BJ (cell line): ENCODE measurements at places on chromosomes 11 and 22. TPM values are rescaled to one million over a fixed set of nuclear protein-coding genes. Genes with fewer than 3 reads are reported as not detected.

- DNase-seq, result no peak
Observed at GRCh38 chr11:102347462-102348370, 702 bp downstream of the BIRC2 start.

Gene IL10RA
- not detected in 2 replicates for polyA plus RNA-seq

Gene MS4A6E
- polyA plus RNA-seq, result not detected in 2 replicates

DNA sequence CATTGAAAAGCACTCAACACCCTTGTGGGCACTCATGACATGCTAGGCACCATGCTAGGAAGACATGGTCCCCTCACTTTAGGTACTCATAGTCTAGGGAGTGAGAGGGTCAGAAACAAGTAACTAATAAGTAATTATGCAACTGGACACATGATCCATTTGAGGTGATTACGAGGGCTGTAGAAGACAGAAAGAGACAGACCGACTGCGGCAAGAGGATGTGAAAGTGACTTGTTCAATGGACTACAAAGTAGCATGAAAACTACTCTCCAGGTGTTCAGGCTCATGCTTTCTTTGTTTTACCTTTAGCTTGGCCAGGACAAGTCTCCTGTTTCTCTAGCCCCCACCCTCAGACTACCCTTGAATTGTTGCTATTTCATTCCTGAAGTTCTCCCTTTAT is 310.8 kb upstream of the SORL1-AS1 start:
- DNase-seq, result no peak

- DNase-seq, result no peak
Observed at GRCh38 chr11:93468290-93468689, 74.9 kb downstream of the SMCO4 start.

GRCh38 chr22:37128555-37129281 is 19.2 kb upstream of the TMPRSS6 start:
- DNase-seq, result no peak
